NCI-H1092 treated with DMSO at 0.1 percent for 48 hours (cell line): ENCODE measurements at places on chromosomes 7 and 10.

DNA sequence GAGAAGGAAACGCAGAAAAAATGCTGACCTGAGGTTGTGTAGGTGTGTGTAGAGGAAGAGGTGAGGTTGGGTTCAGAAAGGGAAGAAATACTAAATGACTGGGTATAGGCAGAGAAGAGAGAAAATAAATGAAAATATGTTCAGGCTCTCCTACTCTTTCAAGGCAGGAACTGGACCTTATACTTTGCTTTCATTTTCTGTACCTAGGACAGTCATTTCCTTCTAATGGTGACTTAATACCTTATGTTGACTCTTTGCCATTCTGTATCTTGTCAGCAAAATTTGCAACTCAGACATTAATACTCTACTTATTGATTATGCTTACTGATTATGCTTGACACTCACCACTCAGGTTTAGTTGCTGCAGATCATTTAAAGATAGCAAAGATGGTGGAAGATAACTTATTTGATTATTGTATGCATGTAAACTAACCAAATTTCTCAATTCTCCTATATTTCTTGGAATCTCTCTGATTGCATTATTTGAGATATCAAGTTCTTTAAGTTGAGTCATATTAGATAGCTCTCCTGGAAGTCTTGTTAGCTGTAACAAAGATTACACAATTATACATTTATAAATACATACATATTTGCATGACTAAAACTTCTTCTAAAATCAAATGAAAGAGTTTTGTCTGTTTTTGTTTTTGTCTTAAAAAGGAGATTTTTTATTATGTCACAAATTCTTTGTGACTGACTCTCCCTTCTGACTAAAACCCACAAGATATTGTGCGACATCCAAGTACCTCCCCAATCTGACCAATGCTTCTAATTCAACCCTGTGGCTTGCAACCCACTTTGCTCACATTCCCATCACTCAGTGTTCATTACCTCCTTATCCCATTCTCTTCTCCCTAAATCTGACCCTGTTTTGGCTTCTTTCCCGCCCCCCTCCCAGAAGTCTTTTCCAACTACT is 20.0 kb downstream of the LRRD1 start:
- no peak for DNase-seq

DNA sequence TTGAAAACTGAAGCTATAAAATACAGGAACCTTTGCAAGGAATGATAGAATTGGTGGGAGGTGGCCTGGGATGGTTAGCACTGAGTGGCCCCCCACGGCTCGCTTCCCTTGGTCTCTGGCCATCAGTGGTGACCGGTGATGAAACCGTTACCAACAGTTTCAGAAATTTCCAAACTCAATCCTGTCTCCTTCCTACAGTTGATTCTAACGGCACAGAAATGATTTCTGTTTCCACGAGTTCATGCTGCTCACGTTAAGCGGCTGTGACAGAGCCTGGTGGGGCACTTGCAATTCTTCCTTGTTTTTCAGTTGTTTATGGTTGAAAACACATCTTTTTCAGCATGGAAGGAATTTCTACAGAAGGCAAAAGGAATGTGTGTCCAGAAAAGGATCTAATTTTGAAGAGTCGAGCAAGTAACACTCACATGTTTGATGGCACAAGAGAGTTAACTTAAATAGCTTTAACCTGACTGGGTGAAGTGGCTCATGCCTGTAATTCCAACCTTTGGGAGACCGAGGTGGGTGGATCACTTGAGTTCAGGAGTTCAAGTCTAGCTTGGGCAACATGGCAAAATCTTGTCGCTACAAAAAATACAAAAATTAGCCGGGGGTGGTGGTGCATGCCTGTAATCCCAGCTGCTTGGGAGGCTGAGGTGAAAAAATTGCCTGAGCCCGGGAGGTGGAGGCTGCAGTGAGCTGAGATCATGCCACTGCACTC is 100.1 kb downstream of the DNAJB6 start:
- DNase-seq, result no peak

DNA sequence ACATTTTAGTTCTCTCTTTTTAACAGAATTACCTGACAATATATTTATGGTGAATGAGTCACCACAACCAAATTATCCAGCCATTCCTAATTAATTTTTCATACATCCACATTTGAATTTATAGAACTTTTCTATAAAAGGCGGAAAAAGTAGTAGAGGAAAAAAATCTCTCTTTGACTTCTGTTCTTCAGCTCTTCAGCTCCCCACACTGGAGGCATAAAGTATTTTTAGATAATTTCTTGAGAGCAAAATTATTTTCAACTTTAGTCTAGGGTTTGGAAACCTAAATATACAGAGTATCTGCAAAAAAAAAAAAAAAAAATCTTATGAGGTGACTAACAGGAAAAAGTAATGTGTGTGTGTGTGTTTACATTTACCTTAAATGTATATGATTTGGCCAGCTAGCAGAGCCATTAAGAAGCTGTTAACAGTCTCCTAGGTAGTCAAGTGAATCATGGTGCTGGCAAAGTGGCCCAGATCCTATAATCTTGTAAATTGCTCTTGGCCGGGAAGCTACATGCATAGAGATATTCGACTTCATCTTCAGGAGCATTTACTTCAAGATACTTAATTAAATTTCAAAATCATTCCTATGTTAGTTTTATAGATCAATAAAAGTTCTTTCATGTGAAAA is 383.1 kb upstream of the STEAP1 start:
- DNase-seq, result no peak

GRCh38 chr7:22121702-22122474 is 176.2 kb upstream of the CDCA7L start:
- no peak for DNase-seq

DNA sequence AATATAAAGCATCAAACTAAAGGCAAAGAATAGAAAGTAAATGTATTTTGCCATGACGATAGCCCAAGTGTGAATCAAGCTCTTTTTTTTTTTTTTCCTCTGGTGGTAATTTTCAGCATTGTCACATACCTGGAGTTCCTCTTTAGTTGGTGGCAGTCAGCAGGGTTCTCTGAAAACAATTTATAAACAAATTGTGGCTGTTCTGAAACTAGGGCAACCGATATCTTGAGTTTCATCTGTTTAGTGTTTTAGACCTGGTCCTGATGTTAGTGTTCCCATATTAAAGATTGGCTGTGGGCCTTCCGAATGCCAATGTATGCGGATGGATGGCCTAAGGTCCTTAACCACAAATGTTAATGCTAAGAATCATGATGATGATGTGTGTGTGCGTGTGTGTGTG is 713.1 kb downstream of the GATA3 start:
- no peak for DNase-seq

DNA sequence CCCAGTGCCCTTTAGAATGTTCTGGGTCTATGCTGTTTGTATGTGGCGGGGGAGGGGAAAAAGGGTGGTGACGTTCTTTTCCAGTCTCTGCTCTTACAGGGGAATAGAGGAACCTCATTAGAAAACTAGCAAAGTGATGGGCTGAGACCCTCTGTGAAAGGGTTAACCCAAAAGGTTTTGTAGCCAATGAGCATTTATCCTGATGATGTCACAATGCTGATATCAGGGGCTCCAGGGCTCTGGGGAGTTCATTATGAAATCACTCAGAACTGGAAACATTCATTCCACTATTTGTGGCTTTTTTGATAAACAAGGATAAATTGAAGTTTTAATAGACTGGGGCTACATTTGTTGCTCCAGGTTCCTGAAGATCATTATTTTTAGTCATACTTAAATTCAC is 71.7 kb downstream of the ARID5B start:
- DNase-seq, result no peak

DNA sequence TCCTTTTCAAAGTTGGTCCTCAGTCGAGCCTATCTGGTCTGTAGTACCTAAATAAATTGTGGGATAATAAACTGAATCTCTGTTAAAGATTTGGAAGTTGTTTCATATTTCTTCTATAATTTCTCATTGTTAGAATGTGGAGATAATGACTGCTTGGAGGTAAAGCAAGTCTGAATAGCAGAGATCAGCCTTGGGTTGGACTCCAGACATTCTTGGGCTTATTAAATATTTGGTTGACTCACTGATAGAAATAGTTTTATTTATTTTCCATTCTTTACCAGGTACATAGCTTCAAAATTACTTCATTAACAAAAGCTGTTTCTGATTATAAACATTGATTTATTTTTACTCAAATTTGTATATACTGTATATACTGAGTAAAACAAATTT is 34.3 kb downstream of the TPST1 start:
- DNase-seq, result no peak

GRCh38 chr7:52659178-52659577 is 376.3 kb upstream of the POM121L12 start:
- DNase-seq, result no peak

DNA sequence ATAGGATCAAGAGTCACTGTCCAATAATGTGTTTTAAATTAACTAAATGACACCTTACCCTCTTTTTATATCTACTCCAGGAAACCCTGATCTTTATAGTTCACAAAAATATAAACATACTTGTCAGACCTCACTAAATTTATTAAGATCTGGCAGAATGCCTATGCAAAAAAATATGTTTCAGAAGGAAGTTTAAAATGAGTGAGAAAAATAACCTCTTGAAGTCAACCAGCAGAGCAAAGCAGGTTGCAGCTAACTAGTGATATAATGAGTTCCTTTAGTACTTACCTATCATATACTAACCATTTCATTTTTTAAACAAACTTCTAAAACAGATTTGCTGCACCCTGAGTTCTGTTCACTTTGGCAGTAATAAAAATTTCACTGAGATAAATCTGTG is 14.0 kb upstream of the HGF start:
- DNase-seq, result no peak

DNA sequence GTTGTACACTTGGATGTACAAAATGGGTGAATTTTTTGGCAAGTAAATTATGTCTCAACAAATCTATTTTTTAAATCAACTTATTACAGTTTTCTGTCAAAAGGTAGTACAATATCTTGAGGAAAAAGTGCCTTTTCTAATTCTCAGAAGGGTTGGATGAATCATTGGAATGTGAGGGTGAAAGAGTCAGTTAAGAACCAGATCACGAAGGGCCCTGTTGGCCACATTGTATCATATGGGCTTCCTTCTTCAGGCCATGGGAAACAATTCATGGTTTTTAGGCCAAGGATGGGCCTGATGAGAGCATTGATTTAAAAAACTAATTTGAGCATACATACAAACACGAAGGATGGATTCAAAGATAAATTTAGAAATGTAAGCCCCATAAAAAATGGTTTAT is 503.7 kb downstream of the TNS3 start:
- no peak for DNase-seq

- DNase-seq, result no peak
Measured at GRCh38 chr7:71625545-71625944, 493.6 kb downstream of the GALNT17 start.

GRCh38 chr7:82156168-82156567 is 287.4 kb downstream of the CACNA2D1 start:
- peak; percentile 80 for DNase-seq

GRCh38 chr10:79322616-79323543 is 24.4 kb upstream of the PPIF start:
- no peak for DNase-seq

GRCh38 chr10:18155321-18155720 is 15.1 kb downstream of the CACNB2 start:
- DNase-seq, result no peak

DNA sequence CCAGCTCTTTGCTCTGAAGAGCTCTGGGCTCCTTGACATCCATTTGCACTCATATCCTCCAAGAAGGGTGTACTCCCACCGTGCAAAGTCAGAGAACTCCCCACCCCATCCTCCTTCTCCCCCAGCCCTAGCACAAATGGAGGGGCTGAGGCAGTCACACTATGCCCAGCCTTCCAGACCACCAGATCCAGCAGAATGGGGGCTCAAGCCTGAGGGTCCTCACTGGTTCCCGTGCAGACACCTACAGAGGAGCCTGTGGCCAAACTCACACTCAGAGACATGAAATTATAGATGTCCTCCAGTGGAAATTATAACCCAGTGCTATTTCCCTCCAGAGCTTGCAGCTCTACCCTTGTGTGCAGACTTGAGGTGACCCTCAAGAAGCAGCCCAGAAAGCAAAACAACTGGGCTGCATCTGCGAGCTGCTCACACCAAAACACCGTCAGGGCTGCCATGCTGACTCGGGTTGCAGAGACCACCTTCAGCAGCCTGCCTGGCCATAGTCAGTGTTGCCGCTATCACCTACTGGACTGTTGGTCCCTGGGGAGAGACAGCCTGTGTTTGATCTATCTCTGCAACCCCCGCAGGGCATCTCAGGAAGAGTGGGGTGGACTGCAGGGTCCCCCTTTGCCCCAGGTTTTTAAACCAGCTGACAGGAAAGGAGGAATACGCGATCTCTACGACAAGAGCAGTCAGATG is 7.4 kb downstream of the ZNF488 start:
- no peak for DNase-seq

DNA sequence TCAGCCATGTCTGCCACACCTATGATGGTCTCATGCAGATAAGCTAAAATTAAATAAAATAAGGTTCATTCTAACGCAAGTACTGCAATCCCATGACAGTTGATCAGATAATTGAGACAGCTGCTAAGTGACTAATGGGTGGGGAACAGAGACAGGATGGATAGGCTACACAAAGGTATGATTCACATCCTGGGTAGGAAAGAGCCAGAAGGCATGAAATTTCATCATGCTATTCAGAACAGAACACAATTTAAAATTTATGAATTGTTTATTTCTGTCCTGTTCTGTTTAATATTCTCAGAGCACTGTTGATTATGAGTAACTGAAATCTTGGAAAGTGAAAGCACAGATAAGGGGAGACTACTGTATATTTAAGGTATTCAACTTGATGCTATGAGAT is 381.8 kb upstream of the SORCS1 start:
- DNase-seq, result no peak

- DNase-seq, result no peak
Measured at GRCh38 chr10:52977581-52977980, 205.0 kb upstream of the MBL2 start.

DNA sequence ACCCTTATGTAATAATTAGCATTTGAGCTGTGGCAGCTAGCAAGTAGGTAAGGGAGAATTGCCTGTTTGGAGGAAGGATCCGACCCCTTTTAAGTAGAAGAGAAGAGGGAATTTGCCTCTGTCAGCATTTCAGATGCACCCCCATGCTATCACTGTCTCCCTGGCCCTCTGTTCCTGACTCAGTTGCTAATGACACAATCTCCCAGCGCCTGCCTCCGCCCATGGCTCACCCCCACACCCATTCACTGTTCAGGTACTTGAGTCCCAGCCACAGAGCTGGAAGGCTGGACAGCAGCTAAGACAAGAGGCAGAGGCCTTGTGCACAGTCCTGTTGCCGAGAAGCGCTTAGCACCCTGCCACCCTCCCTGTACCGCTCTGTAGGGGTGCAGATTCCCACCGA is 512.3 kb upstream of the GALNT17 start:
- DNase-seq, result peak; percentile 48

DNA sequence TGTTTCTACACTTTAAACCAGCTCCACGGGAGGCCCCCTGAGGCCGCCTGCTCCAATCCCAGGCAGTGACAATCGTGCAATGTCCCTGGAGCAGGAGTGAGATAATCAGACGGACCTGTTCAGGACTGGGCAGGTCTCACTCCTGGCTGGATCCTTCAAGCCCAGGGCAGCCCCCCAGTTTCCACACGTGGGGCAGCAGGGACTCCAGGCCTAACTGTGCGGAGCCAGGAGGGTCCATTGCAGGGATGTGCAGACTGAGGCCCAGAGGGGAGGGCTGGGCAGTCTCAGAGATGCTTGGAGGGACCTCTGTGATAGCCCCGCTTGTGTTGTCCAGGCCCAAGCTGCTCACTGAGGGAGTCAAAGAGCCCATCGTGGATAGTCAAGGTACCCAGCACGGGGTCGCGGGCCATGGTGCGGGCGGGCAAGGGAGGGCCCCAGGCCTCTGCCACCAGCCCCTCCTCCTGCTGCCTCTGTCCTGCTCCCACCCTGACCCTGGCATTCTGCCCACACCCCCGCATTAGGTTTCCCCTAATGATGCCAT is 110.5 kb upstream of the KCTD7 start:
- DNase-seq, result no peak
